Daoy (cell line): ENCODE measurements at places on chromosomes 1 and 21.

DNA sequence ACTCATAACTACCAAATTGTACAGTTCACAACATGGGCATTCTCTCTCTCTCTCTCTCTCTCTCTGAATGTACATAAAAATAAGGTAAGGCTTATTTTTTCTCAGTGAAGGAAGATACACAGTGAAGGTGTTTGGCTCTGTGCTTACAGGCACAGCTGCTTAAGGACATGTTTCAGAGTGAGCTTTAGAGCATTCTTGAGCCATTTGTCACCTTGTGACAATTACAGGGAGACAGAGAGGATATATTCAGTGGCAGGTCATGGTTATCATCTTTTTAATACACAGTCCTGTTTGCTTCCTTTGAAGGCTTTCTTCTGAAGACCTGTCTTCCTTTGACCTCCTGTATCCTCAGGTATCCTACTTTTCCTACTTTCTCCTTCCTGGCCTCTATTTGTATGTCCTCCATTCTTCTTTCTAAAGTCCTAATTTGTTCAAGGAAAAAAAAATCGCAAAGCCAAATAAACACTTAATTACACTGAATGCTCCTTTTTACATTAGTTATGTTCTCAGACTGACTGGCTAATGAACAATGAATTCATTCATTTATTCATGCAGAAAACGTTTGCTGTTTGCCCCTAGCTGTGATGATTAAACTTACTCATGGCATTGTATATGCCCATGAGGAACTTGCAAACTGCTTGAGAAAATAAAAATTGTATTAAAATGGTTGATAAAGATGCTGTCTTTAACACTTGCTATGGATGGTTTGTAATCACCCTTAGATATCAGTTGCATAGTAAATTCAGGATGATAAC lies 33.4 kb downstream of the HSD17B7 start:
- no peak for DNase-seq

DNA sequence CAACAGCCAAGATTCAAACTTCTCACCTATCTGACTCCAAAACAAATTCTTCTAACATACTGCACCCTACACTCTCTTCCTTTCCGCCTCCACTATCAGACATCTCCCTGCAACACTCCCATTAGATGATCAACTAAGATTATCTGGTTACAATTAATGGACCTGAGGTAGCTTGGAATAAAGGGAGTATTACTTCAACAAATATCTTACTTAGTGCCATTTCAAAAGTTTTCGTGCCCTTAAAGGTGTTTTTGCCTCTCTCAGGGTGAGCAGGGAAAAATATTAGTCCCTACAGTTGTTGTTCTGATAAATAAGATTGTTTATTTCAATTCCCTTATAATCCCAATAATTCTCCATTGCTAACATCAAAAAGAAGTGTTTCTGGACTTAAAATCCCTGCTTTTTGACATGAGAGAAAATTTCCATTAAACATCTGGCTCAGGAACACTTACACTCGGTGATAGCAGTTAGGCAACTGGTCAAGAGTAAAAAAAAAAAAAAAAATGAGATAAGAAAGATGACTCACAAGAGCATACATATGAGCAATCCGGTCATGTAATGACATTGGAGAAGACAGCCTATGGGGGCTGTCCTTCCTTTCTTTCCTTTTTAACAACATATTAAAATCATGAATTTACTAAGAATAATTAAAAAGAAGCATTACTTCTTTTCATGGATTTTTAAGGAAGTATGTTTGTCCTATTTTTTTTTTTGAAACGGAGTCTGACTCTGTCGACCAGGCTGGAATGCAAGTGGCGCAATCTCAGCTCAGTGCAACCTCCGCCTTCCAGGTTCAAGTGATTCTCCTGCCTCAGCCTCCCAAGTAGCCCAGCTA lies 7.6 kb downstream of the RSBN1 start:
- DNase-seq: peak; percentile 68

- no peak for DNase-seq
Measured at GRCh38 chr1:207867136-207868109, 43.5 kb downstream of the CD34 start.

DNA sequence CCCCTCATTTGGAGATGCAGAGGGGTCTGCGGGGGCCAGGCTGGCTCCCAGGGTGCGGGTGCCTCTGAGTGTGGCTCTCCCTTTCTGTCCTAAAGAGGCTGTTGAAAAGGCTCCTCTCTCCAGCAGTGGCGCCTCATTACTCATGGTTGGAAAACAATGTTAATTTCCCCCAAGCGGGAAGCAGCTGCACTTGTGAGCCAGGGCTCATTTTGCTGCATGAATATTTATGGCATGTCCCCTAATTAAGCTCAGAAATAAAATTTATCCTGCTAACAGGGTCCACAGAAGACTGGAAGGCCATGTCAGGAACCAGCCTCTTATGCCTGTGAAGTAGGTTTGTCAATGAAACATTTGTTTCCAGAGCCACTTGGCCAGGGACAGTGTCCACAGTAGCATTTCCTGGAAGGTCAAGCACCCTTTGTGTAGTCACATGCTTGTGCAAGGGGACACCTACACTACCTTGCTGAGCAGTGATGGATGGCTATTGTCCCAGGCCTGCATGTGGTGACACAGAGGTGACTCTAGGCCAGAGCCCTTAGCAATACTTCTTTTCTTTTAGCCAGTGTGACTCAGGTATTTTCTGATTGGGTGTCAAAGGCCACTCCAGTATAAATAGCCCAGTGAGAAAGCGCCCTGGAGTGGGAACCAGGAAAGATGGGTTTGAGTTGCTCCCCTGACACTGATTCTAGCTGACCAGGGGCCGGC lies 259.0 kb downstream of the FOXD2 start:
- no peak for DNase-seq

DNA sequence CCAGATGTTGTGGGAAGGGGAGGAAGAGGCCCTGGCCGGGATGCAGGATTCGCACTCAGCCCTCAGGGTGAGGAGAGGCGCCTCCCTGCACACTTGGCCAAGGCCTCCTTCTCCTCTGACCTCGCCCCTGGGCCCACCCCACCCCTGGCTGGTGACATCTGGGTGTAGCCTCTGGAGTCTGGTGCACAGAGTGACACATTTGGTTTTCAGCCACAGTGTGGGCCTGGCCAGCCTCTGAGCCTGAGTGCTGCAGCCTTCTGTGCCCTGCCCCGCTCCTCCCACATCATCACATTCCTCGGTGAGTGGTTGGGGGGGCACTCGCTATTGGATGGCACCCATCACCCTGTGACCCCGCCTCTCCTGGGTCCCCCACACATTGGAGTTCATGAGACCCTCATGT lies 45.8 kb downstream of the PRDM16 start:
- DNase-seq: no peak

GRCh38 chr1:154760469-154760933 lies 109.6 kb downstream of the KCNN3 start:
- DNase-seq: no peak

GRCh38 chr1:223726380-223727001 lies 14.2 kb downstream of the CAPN2 start:
- DNase-seq: peak; percentile 97

DNA sequence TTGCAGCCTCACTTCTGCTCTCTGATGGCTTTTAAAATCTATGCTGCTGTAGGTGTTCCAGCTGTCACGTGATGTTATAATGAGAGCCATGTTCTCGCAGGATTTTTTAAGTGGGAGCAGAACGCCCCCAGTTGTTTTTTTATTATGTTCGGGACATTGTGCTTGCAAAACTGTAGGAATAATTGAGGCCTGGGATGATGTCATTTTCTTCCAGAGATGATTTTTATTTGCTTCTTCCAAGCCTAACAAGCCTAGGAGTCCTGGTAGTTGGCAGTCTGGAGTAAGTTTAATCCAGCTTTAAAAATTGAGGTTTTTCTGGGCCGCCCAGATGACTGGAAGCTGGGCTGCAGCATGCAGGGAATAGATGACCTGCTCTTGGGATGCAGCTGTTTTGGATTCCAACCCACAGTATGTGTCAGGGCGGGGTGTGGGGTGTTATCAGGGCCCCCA lies 34.6 kb upstream of the CHIT1 start:
- DNase-seq: no peak

DNA sequence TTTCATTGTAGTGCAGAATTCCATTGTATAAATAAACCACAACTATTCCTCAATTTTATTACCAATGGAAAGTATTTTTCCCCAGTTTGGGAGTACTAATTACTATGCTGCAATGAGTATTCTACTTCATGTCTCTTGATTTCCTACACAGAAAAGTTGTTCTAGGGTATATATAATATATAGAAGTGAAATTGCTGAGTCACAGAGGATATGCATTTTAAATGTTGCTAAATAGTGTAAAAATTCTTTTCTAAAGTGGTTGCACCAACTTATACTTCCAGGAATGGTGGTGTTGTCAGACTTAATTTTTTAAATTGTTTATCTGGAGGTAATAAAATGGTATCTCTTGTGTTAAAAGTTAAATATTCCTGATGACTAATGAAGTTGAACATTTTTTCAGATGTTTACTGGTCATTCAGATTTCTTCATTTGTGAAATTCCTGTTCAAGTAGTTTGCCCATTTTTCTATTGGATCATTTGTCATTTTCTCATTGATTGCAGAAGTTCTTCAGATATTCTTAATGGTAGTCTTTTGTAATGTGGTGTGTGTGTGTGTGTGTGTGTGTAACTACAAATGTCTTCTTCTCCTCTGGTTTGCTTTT lies 19.1 kb upstream of the MYOG start:
- no peak for DNase-seq

GRCh38 chr1:175808573-175808972 lies 65.2 kb upstream of the TNR start:
- DNase-seq: no peak

GRCh38 chr21:34336245-34336644 lies 27.6 kb upstream of the KCNE2 start:
- peak; percentile 62 for DNase-seq

- peak; percentile 97 for DNase-seq
Measured at GRCh38 chr1:16155537-16156410, at the start of gene EPHA2. Gene EPHA2 (minus strand): TSS chr1:16156069. CDS start chr1:16155932, 137 bp downstream.

- peak; percentile 46 for DNase-seq
Measured at GRCh38 chr1:64514197-64514765, 44.4 kb downstream of the CACHD1 start.

GRCh38 chr1:104780470-104781078 lies 1030.9 kb downstream of the AMY1C start:
- no peak for DNase-seq

GRCh38 chr21:41611966-41612606 lies 104.1 kb upstream of the TMPRSS2 start:
- peak; percentile 70 for DNase-seq

- DNase-seq: no peak
Measured at GRCh38 chr1:33332881-33333280, 12.0 kb upstream of the A3GALT2 start.

DNA sequence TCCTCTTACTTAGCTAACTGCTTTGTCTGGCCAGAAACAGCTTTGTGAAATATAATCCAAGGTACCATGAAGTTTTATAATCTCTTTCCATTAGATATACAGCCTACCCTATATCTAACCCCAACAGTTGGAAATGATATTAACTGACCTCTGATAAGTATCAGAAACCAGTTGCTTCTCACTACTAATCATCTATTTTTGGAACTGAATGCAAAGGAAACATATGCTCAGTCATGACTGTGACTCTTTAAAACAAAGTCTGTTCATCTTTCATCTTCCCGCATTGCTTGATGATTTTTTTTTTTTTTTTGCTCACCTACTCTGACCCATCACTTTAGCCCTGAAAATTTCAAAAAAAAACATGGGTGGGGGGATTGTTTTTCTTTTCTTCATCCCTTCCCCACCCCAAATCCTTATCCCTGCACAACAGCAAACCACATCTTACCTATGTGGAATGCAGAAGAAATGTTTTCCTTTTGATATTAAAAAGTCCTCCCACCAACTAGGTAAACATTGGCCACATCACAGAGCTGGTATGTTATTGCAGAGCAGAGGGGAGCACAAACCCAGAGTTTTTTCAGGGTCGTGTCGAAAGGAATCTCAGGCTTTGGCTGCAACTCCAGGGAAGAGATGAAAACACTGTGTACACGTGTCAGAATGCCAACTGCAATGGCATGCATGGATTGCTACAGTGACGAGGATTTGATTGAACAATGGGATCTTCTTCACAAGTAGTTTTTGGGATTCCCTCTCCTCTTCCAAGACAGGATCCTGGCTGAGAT lies 137.3 kb downstream of the SLC30A10 start:
- peak; percentile 81 for DNase-seq

GRCh38 chr1:155086128-155086741 lies 7.6 kb downstream of the EFNA3 start:
- DNase-seq: peak; percentile 76

GRCh38 chr1:210246447-210246846 lies 13.9 kb downstream of the SERTAD4 start:
- no peak for DNase-seq

- no peak for DNase-seq
Measured at GRCh38 chr1:66415866-66416265, 118.1 kb upstream of the SGIP1 start.

- DNase-seq: no peak
Measured at GRCh38 chr21:44518686-44519085, 21.3 kb downstream of the KRTAP10-1 start.

GRCh38 chr1:31568895-31569595 lies 7.3 kb upstream of the TINAGL1 start:
- DNase-seq: no peak

GRCh38 chr1:113855630-113856400 lies 15.7 kb downstream of the PTPN22 start:
- no peak for DNase-seq

DNA sequence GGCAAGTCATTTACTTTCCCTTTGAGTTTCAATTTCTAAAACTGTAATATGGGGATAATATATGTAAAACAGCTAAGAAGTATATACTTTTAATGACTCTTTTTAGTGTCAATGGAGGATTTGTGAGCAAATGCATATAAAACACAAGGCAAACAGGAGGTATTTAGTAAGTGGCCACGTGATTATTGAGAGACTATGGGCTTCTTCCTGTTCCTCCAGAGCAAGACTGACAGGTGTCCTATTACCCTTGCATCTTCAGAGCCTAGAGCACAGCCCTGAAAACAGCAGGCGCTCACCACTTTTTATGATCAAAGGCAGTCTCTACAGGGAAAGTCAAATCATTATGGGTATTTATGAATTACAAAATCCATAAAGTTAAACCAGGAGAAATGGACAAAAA lies 941 bp upstream of the ROR1 start:
- DNase-seq: no peak

GRCh38 chr1:176058686-176059085 lies 148.4 kb downstream of the COP1 start:
- DNase-seq: no peak

- no peak for DNase-seq
Measured at GRCh38 chr1:21865943-21866706, 54.1 kb downstream of the LDLRAD2 start.

DNA sequence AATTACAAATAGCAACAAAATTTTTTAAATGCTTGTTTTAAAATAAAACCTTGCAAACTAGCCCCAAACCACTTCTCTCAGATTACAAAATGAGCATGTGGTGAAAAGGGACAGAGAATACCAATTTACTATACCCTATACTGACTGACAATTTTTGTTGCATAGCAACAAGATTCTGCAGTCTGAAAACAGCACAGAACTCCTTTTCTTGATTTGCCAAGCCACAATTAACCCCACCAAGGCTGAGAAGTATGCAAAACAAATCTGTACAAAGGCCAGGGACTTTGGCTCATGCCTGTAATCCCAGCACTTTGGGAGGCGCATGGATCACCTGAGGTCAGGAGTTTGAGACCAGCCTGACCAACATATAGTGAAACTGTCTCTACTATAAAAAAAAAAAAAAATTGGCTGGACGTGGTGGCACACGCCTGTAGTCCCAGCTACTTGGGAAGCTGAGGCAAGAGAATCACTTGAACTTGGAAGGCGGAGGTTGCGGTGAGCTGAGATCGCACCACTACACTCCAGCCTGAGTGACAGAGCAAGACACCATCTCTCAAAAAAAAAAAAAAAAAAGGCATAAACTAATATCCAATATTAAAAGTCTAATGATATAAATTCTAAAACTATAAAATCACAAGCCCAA lies 21.8 kb downstream of the ENAH start:
- no peak for DNase-seq

GRCh38 chr1:40711465-40712404 lies 20.2 kb downstream of the NFYC start:
- peak; percentile 59 for DNase-seq
